ENCODE measurements at places on chromosomes 7 and 10.

DNA sequence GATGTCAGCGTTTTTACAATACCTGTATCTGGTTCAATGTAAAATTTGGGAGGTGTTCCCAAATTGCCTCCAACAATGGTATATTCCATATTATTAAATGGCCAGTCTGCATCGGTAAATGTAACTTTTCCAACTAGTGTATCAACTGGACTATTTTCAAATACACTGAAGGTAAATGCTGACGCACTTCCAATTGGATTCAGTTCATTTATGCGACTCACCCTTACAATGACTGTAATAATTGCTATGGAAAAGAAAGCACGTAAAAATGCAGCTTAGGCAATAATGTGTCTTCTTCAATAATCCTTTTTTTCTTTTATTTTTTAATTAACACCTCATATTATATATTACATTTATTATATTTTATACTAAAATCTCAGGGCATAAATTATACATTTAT lies 209.1 kb downstream of the HGF start:
- no peak for DNase-seq

- no peak for DNase-seq
Observed at GRCh38 chr10:51427758-51428157, 271.6 kb downstream of the CSTF2T start.

- no peak for DNase-seq
Observed at GRCh38 chr7:142445019-142445686, 187.3 kb upstream of the PRSS58 start.

DNA sequence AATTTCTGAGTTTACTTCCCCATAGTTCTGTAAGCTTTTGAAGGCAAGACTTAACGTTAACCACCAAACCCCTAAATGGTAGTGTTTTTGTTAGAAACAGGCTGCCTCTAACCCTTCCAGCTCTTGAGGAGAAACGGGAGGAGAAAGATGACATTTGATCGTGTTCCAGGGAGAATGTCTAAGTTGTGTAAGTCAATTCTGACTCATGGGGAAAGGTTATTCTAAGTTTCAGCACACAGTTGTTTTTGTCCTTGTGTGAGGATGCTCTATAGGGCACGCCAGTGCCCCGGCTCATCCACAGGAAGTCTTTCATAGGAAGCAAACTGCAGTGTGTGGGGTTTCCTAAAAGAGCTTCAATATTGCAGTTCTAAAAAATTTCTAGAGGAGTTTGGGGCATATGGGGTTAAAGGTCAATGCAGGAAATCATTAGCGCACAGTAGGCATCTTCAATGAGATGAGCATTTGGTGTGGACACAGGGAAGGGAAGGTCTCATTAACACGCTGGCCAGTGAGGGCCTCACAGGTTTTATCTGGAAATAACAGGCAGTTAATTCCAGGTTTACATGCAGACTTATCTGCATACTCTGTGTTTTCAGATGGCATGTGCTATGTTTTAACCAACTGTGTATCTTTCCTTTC lies 638.2 kb upstream of the IGFBP3 start:
- no peak for DNase-seq

GRCh38 chr10:15333909-15334649 lies 37.0 kb downstream of the FAM171A1 start:
- no peak for DNase-seq

- DNase-seq: no peak
Observed at GRCh38 chr10:89242345-89242684, 9.3 kb downstream of the LIPA start.

DNA sequence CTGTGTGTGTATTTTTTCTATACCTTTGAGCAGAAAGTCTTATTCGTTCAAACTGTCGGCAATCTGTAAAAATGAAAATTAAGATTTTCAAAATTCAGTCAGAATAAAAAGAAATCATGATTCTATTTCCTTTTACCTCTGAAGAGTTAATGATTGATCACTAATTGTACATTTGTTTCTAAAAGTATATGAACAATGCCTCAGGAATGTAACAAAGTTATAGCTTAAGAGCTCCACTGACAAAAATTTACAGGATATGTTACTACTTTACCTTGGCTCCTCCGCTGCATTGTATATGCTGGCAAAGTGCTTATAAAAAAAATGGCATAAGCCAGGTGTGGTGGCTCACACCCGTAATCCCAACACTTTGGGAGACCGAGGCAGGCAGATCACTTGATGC lies 225.7 kb downstream of the VTI1A start:
- DNase-seq: no peak

DNA sequence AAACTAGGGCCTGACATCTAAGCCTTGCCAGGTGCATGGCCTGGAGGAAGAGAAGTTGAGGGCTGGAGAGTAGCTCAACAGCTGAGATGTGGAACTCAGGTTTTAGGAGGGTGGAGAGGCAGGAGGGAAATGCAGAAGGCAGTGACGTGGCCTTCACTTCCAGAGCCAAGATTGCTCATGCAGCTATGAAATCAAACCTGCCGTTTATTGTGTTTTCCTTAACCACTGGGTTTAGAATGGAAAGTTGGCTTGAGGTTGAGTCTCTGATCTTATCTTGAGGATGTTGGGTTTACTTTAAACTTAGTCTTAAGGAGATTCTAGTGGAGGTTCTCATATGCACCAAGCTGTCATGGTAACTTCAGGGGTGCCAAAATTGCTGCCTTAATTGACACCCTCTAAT lies 178.6 kb downstream of the SORCS3 start:
- no peak for DNase-seq

DNA sequence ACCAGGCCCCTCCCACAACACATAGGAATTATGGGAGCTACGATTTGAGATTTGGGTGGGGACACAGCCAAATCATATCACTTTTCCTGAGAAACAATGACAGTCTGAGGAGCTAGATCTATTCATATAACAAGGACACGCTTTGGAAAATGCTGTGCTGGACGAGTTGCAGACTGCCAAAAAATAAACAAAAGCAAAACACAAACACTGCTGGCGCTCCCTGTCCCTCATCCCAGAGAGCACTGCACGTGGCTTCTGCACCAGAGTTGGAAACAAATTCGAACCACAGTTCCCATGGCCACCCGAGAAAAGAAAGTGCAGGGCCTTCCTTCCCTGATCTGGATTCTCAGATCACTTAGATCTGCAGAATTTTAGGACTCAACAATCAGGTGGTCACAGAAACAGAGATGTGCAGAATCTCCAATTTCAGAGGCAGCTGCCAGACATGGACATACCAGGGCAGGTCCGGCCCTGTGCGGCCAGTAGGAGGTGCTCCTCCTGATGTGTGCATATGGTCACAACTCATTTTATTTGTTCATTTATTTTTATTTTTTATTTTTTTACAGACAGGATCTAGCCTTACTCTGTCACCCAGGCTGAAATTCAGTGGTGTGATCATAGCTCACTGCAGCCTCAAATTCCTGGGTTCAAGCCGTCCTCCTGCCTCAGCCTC lies 35.2 kb upstream of the ECHDC3 start:
- no peak for DNase-seq

GRCh38 chr7:111951052-111951451 lies 255.1 kb downstream of the DOCK4 start:
- DNase-seq: no peak

DNA sequence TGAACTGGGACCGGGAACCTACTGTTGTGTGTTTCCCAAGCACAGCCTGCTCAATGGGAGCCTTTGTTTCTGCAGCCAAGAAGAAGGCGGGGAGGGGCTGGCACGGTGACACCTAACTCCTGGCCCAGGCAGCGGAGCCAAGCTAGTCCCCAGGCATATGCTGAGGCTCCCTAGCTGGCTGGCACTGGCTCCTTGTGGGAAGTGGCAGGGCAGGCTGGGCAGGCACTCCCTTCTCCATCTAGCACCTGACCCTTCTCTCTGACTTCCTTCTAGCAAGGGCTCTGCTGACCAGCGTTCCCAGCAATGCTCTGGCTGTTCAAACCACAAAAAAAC lies 325.0 kb downstream of the PLXNA4 start:
- DNase-seq: no peak

- DNase-seq: no peak
Observed at GRCh38 chr7:130887182-130887956, 153.4 kb upstream of the KLF14 start.

DNA sequence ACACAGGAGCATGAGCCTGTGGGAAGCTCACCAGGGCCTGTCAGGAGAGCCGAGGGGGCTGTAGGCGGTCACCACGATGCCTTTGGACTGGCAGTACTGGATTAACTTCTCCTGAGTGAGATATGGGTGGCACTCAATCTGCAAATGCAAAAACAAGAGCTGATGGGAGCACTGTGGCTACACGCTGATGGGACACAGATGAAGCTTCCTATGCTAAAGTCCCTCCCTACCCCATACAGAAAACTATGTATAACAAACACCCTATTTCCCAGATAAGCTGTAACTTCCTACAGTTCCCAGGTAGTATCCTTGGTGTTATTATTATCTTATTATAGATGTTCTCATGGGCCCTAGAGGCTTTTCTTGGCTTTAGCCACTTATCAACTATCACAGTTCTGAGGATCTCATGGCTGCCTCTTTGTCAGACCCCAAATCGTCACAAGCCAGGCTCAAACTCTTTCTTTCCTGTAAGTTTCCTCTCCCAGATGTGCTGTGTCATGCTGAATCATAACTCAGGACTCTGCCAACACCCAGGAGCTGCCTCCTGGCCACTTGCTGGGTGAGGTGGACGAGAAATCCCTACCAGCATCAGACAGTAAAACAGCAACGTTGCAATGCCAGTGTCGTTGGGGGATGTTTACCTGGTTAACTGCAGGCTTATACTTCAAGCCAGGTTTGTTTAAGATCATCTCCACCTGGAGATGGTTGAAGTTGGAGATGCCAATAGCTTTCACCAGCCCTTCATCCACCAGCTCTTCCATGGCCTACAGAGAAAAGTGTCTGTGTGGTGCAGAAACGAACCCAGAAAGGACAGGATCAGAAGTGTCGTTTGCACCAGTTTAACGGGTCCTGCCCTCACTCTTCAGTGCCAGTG lies 10.3 kb downstream of the AKR1B1 start:
- DNase-seq: no peak

DNA sequence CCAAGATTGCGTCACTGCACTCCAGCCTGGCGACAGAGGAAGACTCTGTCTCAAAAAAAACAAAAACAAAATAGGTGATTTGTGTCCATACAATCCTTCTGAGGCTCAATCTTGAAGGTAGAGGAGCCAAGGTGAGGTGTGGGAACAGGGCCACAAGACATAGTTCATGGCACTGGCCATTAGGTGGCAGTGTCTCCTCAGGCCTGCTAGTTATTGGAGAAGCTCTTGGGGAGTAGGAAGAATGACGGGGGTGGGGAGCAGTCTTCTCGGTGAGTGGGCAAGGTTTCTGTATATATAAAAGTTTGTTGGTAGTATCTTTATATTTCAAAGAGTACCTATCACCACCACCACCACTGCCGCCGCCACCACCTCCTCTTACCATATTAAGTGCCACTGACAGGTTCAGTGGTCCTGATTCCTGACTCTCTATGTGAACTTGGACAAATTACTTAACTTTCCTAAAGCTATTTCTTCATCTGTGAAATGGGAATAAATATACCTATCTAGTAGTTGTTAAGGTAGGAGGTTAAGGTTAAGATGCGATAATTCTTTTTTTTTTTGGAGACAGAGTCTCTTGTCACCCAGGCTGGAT lies 24.0 kb downstream of the CCSER2 start:
- DNase-seq: peak; percentile 45

GRCh38 chr10:45224219-45224841 lies 91.1 kb downstream of the OR13A1 start:
- no peak for DNase-seq

DNA sequence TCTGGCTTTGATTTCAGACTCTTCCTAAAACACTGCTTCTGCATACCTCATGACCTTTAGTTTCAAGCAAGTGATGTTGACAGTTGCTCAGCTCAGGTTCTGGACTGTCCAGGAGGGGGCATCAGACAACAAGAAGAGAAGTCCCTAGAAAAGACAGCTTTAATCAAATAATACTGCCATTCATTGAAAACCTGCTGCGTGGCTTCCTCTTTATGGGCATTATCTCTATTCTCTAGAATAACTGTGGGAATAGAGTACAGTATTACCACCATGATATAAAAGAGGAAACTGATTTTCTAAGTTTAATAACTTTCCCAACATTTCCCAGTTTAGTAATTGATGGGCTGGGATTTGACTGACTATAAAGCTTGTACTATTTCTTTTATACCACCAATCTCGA lies 170.4 kb downstream of the SNX13 start:
- peak; percentile 8 for DNase-seq

GRCh38 chr7:122699017-122699416 lies at the start of gene RNF133:
Gene RNF133, minus strand, starts transcription at chr7:122699117. Its CDS starts 199 bp downstream, at chr7:122698918.
- no peak for DNase-seq

DNA sequence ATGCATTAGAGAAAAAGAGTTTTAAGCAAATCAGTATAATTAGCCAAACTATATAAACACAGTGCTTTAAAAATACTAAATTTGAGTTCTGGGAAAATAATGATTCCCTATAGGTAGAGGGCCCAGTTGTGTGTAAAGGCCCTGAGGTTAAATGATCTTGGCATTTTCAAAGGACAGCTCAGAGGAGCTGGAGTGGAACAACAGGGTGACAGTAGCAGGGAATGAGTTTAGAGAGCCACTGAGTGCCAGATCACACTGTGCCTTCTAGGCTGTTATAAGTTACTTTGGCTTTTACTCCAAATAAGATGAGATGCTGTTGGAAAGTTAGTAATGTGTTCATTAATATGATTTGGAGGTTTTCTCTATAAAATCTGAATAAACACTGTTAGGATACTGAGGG lies 34.6 kb downstream of the VWDE start:
- DNase-seq: no peak

DNA sequence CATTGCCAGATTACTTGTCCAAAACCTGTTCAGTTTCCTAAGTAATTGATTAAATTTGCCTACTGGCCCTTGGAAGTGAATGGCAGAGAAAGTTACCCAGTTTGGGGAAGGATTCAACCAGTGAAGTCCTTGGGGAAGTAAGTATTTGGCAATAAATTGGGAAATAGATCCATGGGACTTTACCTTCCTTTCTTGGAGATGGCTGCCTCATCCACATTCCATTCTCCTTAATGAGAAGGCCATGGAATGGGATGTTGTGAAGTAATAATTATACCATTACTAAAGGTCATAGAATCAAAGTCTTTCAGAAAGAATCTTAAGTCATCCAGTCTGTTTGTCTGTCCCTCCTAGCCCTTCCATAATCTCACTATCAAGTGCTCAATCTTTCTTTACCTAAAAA lies 4.5 kb upstream of the COPG2 start:
- DNase-seq: no peak

- DNase-seq: no peak
Observed at GRCh38 chr10:1050145-1050544, 1.2 kb upstream of the IDI1 start.

- DNase-seq: no peak
Observed at GRCh38 chr10:60230892-60231291, 158.8 kb downstream of the ANK3 start.

- DNase-seq: no peak
Observed at GRCh38 chr7:45347804-45348203, 190.2 kb downstream of the RAMP3 start.

DNA sequence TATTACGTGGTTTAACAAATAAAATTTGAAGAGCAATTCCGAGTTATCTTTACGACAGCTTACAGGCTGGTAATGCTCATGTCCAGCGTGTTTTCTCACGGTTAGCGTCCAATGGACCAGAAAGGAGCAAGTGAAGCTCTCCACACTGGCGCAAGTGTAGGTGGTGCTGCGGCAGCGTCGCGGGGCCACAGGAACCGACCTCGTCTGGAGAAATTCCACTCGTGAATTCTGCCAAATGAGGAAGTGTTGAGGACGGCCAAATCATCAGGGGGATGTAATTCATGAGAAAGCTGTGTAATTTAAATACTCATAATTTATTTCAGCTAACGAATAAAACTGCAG lies 350 bp upstream of the ZNF37A start:
- DNase-seq: no peak

Data from activated T-helper 9 cell treated with anti-CD3 and anti-CD28 coated beads, Interleukin-2, amount 50 U/mL, for 16 hours (primary cell).